ENCODE measurements at places on chromosomes 5 and 9.

- DNase-seq = no peak
Observed at GRCh38 chr9:134774410-134774809, 106.2 kb upstream of the FCN2 start.

GRCh38 chr9:91150998-91151717 is 210.6 kb downstream of the AUH start:
- DNase-seq = no peak

- peak; percentile 4 for DNase-seq
Observed at GRCh38 chr5:36242534-36243485, 1.1 kb upstream of the NADK2 start.

- DNase-seq = no peak
Observed at GRCh38 chr5:157072508-157072907, 13.6 kb upstream of the HAVCR1 start.

- DNase-seq = no peak
Observed at GRCh38 chr9:90433398-90433941, 209.2 kb downstream of the DIRAS2 start.

DNA sequence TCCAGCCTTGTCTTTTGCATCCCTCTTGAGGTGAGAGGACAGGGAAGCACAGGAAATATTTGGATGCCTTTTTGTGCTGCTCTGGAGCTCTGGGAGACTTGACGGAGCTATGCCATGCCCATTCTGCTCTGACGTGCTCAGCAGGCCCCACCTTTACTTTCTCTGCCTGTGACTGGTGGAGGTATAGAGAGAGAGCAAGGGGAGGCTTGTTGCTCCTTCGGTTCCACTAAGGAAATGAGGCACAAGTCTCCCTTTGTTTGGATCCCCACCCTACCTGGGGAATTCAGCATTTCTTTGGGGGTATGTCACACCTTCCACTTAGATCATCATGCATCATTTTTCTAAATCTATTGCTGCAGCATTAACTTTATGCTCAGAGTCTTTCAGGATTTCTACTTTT is 121.8 kb upstream of the CNTLN start:
- no peak for DNase-seq

DNA sequence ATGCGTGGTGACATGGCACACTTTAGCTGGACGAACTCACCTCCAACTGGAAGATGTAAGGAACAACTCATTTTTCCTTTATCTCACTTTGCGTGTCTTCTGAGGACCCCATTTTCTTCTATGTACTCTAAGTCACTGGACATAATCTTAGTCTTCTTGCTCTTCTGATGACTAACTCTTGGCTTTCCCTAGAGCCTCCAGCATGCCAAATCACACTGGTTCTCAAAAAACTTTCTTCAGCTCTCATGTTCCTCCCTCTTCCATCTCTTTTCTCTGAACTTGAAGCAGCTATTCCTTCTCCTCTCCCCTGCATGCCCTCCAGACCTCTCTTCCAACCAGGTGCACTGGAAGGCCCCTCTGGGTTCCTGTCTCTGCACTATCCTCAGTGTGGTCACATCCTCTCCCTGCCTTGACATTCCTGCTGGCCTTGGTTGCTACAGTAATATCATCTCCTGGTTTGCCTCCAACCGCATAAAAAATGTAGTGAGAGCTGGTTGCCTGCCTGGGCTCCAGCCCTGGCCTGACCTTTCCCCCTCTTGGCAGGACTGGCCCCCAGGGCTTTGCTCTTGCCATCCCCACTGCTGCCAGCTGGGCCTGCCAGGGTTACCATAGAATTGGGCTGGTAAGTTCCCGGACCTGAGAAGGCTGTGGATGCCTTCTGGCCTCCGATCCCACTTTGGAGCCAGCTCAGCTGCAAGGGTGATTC is 44.8 kb upstream of the BNC2 start:
- DNase-seq = no peak

DNA sequence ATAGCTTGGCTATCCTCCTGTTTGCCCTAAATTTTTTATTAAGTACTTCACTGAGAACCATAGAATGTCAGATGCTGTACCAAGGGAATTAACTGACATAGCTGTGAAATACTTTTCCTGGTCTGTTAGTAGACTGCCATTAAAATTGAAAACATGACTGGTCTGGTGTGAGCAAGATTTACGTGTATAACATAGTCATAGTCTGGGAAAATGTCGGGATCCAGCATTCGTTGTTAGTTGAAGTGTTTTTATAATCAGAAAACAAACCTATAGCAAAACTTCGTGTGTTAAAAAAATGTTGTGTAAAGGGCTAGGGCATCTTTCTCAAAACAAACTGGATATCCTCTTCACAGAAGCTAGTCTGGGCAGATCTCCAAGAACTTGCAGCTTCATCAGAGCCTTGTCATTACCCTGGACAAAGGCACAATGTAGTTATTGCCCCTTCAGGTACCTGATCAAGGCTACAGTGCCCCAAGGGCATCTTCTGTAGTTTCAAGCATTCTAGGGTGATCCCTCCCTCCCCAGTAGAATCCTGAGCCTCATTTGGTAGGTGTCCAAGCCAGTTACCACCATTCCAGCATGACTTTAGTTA is 454.2 kb upstream of the SGCD start:
- no peak for DNase-seq

GRCh38 chr9:73038613-73039012 is 85.8 kb upstream of the ALDH1A1 start:
- no peak for DNase-seq

DNA sequence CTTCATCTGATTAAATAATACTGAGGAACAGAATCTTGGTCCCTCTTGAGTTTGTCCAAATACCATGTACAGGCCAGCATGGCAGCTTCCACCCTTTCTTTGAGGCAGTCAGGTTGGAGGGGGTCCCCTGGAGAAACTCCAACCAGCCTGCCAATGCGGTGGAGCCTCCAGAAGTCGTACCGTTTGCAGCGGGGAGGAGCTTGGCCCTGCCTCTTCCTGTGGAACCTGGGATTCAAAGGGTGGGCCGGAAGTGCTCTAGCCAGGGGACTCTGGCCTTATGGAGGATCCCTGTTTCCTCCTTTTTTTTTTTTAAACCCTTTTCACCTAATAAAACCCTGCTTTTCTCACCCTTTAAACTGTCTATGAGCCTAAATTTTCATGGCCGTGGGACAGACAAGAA is 216.3 kb upstream of the ZNF608 start:
- DNase-seq = no peak

DNA sequence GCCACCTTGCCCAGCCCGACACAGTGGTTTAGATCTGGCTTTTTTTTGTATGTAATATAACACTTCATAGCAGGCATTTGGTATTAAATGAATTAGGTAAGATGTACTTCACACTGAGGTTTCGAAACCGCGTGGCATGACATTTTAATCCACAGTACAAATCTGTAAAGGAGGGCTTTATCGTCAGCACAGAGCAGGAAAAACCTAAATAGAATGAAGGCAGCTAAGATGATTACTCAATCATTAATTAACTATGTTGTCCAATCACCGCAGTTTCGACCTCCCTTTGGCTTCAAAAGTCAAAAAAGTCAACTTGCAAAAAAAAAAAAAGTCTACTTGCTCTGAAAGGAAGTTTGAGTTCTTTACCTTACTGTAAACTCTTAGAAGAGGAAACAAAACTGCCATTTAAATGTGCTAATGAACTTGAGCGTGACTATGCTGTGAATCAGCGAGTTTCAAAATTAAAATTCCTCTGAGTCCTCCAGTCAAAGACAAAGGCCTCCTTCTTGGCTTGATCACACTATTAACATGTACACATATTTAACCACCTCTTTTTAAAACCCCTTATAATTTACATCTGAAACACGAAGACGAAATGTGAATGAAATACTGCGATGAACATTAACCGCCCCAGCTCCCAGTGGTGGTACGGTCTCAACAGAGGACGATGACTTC is 698 bp upstream of the SEC24A start:
- peak; percentile 25 for DNase-seq

- DNase-seq = no peak
Observed at GRCh38 chr5:81856948-81857928, 106.3 kb upstream of the SSBP2 start.

GRCh38 chr5:81091199-81091598 is 131.0 kb downstream of the RASGRF2 start:
- no peak for DNase-seq

DNA sequence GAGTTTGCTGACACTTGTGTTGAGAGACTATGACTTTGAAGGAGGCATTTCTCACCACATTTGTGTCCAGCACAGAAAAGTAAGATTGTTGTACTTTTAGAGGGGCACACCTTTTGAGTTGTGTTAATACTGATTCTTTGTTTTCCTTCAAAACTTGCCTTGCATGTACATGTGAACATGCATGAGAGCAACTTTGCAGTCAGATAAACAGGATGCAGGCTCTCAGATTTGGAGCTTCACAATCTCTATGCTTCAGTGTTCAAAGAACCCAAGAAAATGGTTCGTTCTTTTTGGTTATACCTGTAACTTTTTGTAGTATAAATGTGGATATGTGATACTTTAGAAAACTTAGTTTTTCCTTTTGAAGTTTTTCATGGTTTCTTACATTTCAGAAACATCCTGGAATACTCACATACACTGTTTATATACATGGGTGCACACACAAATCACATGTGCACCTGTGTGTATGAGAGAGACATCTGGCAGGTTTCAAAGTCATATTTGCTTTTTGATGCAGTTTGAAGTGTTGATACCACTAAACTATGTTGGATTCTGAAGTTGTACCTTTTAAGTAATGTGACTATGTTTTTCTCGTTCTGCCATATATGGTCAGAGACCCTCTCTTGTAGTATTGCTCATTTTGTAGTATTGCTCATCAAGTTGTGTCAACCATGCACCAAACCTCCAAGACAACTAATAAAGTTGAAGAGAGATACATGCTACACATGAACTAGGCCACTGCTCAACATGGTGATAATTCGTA is 190.7 kb downstream of the CD180 start:
- no peak for DNase-seq

DNA sequence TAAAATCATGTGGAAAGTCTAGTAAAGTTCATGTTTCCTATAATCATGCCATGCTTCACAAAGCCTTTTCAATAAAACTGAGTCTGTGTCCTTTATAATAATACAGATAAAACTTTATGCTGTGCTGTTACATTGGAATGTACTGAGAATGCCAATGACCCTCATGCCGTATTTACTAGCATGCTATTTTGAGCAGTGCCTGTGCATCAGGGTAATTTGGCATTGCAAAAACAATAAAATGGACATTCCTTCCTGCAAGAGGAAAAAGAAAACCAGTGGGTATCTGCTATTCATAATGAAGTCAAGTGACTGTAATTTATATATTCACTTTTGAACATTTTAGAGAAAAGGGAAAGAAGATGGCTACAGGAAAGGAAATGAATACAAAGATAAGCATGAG is 159.0 kb downstream of the PBX3 start:
- no peak for DNase-seq

DNA sequence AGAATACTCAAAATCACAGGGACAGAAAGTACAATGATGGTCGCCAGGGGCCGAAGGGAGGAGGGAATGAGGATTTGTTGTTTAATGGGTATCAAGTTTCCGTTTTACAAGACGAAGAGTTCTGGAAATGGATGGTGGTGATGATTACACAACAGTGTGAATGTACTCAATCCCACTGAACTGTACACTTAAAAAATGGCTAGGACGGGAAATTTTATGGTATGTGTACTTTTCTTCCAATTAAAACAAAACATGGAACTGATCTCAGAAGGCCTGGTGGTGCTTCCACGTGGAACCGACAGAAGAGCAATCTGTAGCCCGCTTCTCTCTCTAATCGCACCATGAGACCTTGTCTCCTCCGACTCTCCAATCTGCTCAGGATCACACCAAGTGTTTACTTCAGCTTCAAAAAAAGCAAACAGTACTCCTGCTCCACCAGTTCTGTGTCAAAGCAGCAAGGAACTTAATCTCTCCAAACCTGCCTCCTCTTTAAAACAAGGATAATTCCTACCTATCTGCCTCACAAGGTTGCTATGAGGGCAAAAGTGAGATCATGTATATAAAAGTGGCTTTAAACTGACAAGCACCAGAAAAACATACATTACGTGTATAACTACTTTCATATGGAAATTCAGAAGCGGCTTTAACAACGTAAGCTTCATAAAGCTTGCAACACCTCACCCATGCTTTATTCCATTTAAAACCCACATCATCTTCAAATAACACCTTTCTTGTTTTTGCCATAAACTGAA is 2.1 kb downstream of the ECPAS start:
- DNase-seq = no peak

GRCh38 chr9:137642892-137643291 is 24.1 kb downstream of the EHMT1 start:
- DNase-seq = no peak

DNA sequence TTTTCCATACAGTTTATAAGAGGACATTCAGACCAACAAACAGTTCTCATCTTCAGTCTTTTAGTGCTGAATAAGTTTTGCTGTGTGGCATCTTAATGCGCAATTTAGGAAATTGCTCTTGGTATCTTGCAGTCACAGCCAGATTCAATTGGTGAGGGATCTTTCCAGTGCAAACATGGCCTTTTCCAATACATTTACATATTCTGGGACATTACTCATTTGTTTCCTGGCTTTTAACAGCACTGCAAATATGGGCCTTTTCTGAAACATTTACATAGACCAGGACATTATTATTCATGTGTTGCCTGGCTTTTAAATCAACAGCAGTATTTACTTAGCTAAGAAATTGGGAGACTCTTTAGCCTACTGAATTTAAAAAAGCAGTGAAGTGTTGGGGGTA is 22.7 kb downstream of the ANKRD33B start:
- DNase-seq = no peak

DNA sequence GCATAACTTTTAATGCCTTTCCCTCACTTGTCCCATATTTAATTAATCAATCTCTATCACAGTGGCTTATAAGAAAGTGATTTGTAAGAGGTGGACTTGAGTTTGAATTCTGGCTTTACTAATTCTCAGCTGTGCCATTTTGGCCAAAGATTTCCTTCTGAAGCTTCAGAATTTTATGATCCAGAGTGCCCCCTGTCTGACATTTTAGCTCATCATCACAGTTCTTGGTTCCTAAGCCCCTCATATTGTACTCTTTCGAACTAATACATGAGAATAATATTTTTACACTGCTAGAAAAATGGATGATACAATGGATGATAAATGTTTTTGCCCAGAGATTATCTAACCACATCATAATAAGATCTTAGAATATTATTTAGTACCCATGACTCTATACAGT is 1014.1 kb downstream of the PTPRD start:
- DNase-seq = no peak

- DNase-seq = no peak
Observed at GRCh38 chr9:81079055-81079454, 610.3 kb downstream of the TLE1 start.

DNA sequence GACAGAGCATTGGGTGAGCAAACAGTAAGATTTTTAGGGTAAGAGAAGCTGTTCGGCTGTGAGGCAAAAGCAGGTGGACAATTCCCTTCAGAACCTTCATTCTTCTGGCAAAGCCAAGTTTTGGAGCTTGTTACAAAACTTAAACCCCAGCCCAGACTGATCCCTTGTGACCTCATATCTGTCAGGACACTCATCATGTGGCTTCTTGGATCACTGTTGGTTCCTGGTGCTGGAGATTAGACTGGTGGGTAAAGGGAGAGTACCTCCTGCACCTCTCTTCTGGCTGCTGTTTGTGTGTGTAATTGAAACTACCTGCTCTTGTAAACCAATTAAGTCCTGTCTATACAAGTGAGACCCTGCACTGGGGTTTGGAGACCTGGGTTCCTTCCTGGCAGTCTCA is 21.0 kb downstream of the LARP1 start:
- no peak for DNase-seq

Data from stimulated activated CD4-positive, alpha-beta T cell treated with anti-CD3 and anti-CD28 coated beads, Interleukin-4, amount 100 ng/mL, for 1 hour (primary cell).